Lung (tissue), 17 donors: ENCODE measurements at places on chromosomes 6 and 20.
A peak's percentile ranks its signal among the peaks of the same experiment; 100 is the strongest.

GRCh38 chr6:165404296-165404695 is 94.9 kb upstream of the C6orf118 start:
- no peak for DNase-seq

DNA sequence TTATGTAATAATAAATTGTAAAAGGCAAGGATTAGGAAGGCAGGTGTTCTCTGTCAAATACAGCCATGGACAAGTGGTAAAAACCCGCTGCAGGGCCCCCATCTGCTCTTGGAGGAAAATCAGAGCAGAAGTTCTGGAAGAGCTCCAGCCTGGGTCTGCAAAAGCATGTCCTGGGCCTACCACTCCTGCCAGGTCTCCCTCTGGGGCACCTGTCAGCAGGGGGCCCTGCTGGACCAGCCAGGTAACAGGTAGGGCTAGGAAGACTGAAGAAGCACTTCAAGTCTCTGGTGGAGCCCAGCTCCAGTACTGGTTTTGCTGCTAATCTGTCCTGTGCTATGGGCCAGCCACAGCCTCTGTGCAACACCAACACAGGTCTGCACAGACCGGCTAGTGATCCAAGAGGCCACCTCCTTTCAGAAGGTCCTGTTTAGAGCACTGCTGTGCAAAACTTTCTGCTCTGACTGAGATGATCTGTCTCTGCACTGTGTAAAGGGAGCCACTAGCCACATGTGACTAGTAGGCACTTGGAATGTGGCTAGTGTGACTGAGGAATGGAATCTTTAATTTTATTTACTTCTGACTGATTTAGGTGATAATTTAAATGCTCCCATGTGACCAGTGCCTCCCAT is 30.2 kb downstream of the RRBP1 start:
- peak; percentile 59 for DNase-seq

DNA sequence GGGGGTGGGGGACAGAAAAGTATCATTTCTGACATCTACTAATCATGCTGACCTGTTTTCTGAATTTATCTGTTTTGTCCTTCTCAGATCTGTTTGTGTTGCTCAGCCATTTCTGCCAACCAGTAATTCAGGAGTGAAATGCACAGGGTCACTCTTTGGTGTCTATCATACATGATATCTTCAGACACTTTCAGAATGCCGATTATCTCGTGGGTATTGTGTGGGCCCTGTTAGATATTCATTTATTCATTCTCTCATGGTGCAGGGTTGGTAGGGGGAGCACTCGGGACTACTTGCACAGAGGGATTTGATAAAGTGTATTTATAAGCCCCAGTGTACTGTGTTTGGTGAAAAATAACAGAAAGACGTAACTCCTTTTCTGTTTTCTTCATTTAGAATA is 101.2 kb upstream of the CITED2 start:
- no peak for DNase-seq

DNA sequence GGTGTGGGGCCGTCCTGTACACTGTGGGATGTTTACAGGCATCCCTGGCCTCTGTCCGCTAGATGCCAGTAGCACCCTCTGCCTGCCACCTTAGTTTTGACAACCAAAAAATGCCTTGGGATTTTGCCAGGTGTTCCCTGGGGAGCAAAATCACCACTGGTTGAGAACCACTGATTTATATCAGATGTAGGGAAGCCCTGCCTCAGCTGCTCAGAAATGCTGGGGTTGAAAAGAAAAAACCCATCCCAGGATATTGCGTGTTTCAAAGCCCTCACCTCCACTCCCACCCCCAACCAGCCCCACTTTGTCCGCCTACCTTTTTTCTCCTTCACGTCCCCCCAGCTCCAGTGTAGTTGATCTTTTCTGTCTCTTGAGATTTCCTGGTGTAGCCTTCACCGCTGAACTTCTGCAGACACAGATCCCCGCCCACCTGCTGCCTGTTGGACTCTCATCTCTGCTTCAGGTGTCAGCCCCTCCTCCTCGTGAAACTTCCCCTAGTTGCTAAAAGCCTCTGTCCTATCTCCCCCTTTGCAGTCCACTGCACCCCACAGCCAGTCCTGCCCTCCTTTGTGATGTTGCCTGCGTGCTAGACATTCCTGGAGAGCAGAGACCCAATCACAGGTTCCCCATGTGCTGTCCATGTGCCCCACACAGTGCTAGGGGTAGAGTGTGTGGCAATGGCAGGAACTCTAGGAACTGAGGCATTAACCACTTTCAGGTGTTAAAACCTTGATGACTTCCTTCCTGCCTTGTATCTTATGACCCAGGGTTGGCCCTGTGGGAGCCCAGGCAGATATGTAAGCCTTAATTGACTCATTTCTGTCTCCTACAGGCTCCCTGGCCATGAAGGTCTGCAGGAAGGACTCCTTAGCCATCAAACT is 98.9 kb downstream of the TBC1D7 start:
- no peak for DNase-seq

- DNase-seq: no peak
Measured at GRCh38 chr6:32194825-32195651, 2.6 kb upstream of the GPSM3 start.

GRCh38 chr6:44211284-44211683 is 5.4 kb upstream of the MYMX start:
- no peak for DNase-seq

DNA sequence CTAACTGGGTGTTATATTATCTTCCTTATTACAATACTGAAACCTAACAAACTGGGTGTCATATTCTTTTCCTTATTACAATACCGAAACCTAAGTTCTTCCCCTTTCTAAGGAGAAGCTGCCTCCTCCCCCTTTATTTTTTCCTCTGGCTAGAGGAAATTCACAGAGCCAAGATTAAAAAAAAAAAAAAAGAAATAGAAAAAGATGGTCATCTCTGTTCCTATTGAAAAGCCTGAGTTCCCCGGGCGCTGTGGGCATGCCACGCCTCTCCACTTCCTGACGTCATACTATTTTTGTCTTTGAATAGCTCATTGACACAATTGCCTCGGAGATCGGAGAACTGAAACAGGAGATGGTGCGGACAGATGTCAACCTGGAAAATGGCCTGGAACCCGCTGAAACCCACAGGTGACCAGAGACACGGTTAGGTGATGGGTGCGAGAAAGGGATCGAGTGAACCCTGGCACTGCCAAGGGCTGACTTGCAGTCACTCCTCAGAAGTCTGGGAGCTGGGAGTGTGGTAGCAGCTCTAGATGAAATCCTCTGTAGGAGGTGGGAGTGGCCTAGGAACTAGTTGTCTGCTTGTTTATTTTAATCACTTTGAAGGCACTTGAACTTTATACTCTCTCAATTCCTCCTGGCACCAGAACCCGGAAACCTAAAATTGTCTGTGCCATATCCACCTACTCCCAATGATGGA is 82.2 kb upstream of the NAA20 start:
- DNase-seq: peak; percentile 51

DNA sequence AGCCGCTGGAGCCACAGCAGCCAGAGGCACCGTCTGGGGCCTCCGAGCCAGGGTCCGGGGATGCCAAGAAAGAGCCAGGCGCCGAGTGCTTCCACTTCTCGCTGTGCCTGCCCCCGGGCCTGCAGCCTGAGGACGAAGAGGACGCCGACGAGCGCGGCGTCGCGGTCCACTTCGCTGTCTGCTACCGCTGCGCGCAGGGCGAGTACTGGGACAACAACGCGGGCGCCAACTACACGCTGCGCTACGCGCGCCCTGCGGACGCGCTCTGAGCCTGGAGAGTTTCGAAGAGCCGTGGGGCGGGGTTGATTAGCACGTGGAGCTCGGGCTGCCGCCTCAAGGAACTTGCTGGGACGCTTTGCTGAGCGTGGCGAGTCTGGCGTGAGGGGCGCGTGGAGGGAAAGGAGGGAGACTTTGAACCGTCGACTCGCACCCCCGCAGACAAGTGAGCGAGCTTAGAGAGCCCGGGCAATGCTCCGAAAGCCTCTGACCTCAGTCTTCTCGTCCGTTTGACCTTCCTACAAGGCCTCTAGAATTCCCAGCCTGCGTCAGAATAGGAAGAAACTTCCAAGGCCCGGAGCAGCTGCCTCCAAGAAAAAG is 1.3 kb downstream of the PPP1R3G start:
- DNase-seq: peak; percentile 30

- DNase-seq: no peak
Measured at GRCh38 chr6:165206798-165207197, 102.6 kb downstream of the C6orf118 start.
